ENCODE measurements at places on chromosomes 16 and 17.

- DNase-seq = no peak
Observed at GRCh38 chr16:14211856-14212543, 140.9 kb downstream of the MRTFB start.

DNA sequence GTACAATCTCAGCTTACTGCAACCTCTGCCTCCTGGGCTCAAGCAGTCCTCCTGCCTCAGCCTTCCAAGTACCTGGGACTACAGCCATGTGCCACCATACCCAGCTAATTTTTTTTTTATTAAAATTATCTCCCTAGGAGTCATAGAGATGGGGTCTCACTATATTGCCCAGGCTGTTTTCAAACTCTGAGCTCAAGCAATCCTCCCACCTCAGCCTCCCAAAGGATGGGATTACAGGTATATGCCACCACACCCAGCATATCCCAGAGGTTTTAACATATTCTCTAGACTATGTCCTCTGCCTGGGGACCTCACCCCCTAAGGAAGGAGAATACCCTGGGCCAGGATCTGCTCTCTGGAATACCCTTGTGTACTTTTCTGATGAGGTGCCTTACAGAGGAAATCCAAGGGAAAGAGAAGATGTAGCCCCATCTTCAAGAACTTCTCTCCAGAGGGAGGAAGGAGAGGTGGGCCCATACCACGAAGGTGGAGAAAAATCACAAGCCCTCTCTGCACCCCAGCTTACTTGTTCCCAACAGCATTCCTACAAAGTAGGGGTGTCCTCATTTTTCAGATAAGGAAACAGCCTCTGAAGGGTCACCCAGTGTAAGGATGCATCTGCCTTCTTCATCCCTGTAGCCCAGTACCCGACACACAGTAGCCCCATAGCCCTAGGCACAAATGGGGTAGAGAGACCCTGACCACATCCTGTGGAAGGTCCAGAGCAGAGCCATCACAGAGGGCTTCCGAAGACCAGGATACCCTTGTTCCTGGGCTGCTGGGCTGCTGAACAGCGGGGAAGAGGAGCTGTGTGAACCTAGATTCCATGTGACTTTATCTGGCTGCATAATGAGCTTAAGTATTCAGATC is 151.6 kb downstream of the SOCS1 start:
- DNase-seq = no peak

DNA sequence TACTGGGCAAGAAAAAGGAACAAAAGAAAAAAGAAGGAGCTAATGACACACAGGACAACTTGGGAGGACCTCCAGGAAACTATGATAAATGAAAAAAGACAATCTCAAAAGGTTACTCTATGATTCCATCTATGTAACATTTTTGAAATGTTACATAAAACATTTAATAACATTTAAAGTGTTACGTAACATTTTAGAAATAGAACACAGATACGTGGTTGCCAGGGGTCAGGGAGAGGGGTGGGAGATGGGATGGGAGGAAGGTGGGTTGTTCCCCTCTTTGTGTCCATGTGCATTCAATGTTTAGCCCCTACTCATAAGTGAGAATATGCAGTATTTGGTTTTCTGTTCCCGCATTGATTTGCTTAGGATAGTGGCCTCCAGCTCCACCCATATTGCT is 116.6 kb downstream of the C16orf95 start:
- no peak for DNase-seq

- no peak for DNase-seq
Observed at GRCh38 chr17:68851890-68852289, 103.3 kb downstream of the ABCA8 start.

DNA sequence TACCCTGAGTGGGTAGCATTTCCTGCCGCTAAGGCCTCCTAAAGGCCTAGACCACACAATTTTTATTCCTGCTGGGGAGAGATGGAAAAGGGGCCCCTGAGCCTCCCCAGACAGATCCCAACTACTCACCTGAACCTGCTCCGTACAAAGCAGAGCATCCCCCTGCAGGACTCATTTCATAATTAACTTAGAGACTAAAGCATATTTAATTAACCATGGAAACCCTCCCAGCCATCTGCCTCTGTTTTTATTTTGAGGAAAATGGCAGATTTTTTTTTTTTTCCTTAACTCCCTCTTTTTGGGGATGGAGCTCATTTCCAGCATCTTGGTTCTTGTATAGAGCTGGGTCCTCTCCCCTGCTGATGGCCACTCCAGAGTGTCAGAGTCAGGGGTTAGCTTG is 96.5 kb upstream of the CRHR1 start:
- no peak for DNase-seq

Data from A172 (cell line).